Sciatic nerve (tissue), 2 donors: ENCODE measurements at places on chromosomes 2 and 18. TPM values are rescaled to one million over a fixed set of nuclear protein-coding genes. Genes with fewer than 3 reads are reported as not detected.

Gene COLEC12
- 19.3 TPM for total RNA-seq

Gene IL1F10
- not detected for total RNA-seq

Gene ORC2
- total RNA-seq, result 36.2 TPM

Gene TWIST2
- total RNA-seq, result 13.6 TPM

Gene ORC4
- 57.3 TPM for total RNA-seq

Gene CGREF1
- total RNA-seq, result 4.1 TPM

Gene ACVR1C
- total RNA-seq, result 2.8 TPM

Gene ZSCAN30
- total RNA-seq, result 28.4 TPM

Gene TTN
- 16.3 TPM for total RNA-seq

Gene GORASP2
- total RNA-seq, result 63.1 TPM

Gene AGAP1
- 62.9 TPM for total RNA-seq

Gene IL1R2
- 5.7 TPM for total RNA-seq

Gene BOLL
- total RNA-seq, result not detected

DNA sequence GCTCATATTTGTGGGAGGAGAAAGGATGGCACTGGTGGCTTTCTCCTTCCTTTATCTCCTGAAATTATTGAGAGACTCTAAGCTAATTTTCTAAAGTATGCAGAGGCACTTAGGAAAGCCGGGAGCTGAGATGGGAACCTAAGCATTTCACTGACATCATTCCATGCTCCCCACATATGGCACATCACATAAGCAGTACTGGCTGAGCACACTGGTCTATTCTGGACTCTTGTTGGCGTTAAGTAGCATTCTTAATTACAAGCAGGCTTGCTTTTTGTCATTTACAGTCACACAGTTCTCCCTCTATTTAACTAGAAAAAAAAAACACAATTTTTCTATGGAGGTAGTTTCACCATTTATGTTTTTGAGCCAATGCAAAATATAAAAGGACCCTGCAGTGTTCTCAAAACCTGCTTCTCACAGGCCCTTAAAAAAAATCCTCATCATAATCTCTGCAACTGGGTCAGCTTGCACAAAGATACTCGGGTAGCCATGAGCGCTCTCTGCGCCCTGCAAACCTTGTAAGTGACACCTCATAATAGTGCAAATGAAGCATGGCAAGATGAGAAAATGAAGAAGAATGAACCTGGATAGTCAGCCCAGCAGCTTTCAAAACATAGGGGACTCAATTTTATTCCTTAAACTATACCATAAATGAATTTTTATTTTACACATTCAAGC, 688.6 kb downstream of the NRXN1 start:
- no peak for DNase-seq

DNA sequence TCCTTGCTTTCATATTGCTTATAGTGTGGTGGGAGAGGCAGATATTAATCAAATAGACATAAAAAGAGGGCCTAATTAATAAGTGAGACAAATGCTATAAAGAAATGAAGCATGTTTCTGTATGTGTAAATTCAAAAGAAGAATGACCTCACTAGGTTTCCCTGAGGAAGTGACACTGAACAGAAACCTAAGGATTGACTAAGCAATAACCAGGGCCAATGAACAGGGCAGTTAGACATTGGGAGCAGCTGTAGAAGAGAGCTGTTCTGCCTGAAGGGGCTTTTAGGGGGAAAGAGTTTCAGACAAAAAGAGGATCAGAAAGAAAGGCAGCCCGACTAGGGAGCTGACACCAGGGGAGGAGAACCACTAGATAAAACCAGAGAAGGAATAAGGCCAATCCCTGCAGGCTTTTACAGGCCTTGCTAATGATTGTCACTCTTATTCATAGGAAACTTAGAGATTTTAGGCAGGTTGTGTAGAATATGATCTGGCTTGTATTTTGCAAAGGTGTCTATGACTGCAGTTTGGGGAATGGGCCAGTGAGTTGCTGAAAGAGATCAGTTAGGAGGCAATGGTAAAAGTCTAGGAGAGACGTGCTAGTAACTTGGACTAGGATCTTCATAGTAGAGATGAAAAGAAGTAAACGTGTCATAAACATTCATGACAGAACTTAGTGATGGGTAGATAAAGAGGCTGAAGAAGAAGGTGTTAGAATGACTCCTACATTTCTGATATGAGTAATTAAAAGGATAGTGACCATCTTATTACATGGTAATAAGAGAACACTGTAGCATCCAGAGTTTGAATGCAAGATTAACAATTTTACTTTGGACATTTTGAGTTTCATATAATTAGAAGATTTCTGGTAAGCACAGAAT, 26.8 kb upstream of the NABP1 start:
- DNase-seq, result no peak

DNA sequence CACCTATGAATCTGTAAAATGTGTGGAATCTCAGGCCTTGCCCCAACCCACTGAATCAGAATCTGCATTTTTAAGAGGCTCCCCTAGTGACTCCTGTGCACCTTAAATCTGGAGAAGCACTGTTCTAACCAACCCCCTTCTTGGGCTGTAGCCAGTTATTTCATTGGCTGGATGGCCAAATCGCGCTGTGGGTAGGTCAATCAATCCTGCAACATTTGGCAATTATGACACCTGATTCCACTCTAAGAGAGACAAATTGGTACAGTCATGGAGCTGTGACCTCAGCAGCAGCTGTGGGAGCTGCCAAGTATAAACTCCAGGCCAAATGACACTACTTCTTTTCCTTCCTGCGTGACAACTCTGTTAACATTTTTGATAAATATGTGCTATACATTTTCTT, 208.7 kb downstream of the CLIP4 start:
- DNase-seq, result no peak

- no peak for DNase-seq
Measured at GRCh38 chr2:163210430-163210918, 371.9 kb upstream of the KCNH7 start.

- DNase-seq, result no peak
Measured at GRCh38 chr2:60569680-60570111, 16.2 kb upstream of the BCL11A start.

DNA sequence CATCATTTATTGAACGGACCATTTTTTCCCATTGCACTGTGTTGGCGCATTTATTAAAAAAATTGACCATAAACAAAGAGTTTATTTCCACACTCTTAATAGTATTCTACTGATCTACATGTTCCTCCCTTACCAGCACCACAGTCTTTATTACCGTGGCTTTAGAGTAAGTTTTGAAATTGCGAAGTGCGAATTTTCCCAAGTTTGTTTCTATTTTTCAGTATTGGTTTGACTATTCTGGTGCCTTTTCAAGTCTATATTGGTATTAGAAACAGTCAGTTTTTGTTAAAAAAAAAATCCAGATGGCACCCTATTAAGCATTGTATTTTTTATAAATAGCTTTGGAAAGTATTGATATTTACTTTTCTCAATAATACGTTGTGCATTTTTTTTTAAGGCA, 795.1 kb upstream of the HS6ST1 start:
- DNase-seq, result no peak

GRCh38 chr18:37481491-37481890, 84.1 kb downstream of the CELF4 start:
- no peak for DNase-seq

- no peak for DNase-seq
Measured at GRCh38 chr18:63273222-63273927, 46.2 kb downstream of the BCL2 start.

GRCh38 chr2:111708476-111709180, 175.4 kb downstream of the ANAPC1 start:
- DNase-seq, result no peak

DNA sequence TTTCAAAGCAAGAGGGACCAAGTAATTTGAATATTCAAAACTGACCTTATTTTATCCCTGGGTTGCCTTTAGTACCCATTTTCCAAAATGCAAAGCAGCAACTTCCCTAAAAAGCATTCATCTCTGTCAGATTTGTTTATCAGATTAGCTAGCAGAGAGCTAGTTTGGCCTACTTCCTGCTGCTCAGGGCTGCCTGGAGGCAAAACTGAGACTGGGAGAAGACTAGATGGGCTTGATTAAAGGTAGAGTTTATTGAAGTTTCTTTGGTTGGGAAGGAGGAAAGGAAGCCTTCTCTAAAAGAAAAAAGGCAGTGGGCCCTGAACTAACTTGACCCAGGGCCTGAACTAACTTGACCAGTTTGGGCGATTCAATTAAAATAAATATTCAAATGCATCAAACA, 426.1 kb upstream of the FAM98A start:
- no peak for DNase-seq

GRCh38 chr2:5696404-5696944, 4.3 kb downstream of the SOX11 start:
- DNase-seq, result no peak

GRCh38 chr2:128982670-128983069, 664.0 kb upstream of the HS6ST1 start:
- no peak for DNase-seq

DNA sequence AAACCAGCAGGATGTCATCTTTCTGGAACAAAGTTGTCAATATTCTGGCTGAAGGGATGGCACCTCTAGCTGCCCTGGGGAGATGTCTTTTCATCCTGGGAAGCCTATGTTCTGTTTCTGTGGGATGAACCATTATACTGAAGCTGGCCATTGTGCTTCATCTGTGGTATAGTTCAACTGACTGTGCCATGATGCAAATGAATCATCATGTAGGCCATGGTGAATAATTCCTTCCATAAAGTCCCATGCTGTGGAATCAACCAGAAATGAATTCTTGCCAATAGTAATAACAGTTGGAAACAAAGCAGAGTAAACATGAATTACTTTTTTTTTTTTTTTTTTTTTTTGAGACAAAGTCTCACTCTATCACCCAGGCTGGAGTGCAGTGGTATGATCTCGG, 64.1 kb upstream of the CNGA3 start:
- DNase-seq, result no peak

GRCh38 chr2:222468346-222468745, 44.0 kb downstream of the SGPP2 start:
- DNase-seq, result no peak

DNA sequence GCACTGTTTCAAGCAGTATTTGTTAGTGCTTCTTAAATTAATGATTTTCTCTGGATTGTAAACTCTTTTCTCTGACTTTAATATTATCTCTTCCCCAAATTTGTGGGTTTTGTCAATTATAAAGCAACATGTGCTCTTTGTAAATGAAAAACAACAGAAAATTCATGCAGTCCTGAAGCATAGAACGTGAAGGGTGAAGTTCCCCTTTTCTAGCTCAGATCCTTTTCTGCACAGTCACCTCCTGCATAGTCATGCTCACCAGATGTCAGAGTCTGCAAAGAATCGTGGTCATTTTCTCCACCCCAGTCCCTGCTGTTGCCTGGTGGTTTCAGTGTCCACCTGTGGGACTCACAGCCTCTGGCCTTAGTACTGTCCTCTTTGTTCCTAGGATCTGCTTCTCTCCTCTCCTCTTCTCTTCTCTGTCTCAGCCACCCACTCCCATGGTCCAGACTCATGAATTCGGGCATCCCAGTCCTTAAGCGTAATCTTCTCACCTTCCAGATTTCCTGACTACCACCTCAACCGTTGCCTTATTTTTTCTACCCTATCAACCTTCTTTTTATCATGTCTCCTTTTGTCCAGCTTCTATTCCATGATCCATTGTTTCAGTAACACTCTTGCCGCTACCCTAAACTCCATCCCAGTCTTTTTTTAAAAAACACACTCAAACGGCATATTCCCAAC, 229.1 kb downstream of the RTP5 start:
- no peak for DNase-seq

DNA sequence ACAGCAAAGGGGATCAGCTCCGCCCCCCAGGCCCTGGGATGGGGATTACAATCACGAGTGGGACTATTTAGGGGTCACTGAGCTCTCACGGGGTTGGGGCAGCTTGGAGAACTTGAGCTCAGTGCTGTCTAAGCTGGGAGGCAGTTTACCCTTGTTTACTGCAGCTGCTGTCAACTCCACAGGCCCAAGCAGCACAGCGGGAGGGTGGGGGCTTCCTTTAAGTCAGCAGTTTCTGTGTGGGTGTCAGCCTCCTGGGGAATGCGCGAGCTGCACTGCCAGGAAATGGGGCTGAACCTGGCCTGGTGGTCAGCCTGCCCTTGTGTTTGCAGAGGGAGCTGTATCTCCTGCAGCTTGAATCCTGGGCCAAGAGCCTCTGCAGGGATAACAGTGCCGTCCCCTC, 29.8 kb downstream of the TOGARAM2 start:
- no peak for DNase-seq

GRCh38 chr2:31075431-31075830, 62.8 kb downstream of the GALNT14 start:
- no peak for DNase-seq

GRCh38 chr18:27223526-27224291, 38.6 kb upstream of the CHST9 start:
- no peak for DNase-seq

GRCh38 chr18:26792661-26793060, 72.8 kb downstream of the AQP4 start:
- no peak for DNase-seq

- DNase-seq, result no peak
Measured at GRCh38 chr18:55864281-55864680, 276.3 kb upstream of the TCF4 start.

DNA sequence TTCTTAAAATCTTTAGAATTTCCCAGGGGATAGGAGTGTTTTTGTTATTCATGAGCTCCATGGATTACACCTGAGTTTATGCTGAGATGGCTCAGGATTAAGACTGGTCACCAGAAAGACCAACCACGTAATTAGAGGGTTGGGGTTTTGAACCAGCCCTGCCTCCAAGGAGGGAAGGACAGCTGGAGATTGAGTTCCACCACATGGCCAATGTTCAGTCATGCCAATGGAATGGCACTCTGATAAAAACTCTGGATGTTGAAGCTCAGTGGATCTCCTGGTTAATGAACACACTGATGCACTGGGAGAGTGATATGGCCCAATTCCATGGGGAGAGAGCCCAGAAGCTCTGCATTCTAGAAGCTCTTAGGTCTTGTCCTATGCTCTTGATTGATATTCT, 38.7 kb upstream of the PTPN4 start:
- DNase-seq, result no peak

GRCh38 chr2:224946895-224947294, 95.4 kb downstream of the DOCK10 start:
- DNase-seq, result no peak

DNA sequence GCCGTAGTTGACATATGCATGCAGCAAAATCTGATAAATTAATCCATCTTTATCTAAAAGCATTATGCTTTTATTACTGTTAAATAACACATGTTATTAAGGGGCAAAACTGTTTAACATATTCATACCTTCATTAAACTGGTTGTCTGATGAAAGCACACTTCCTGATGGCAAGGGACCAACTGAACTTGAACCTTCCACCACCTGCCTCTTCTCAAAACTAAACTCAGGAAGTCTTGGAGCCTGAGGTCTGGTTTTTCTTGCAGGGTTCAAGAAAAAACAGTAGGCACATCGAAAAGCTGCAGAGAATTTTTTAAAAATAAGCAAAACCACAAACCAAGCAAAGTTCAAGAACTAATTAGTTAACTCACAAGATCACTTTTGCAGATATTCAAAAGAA, 64.9 kb downstream of the LNPK start:
- no peak for DNase-seq

DNA sequence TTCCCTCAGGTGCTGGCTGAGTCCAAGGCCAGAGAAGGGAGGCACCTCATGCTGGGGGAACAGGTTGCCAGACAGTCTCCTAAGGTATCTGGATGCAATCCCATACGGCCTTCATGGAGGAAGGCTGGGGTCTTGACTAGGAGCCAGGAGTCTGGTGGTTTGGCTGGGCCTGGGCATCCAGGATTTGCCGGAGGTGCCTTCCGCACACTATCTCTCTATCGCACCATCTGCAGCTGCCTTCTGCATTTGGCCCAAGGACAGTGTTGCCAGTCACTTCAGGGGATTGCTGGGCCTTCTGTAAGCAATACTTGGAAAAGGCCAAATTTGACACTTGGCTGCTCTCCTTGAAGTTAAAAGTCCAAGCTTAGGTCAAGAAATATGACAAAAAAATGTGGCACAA, 327.2 kb downstream of the EN1 start:
- no peak for DNase-seq

GRCh38 chr2:120203251-120204021, 19.8 kb downstream of the TMEM185B start:
- DNase-seq, result no peak
